ENCODE measurements at places on chromosomes 5 and 9. TPM values are rescaled to one million over a fixed set of nuclear protein-coding genes. Genes with fewer than 3 reads are reported as not detected.

GRCh38 chr5:67873935-67874334, 341.6 kb upstream of the PIK3R1 start:
- DNase-seq, result no peak

- DNase-seq, result no peak
These were observed 466.8 kb upstream of the TLE4 start for GRCh38 chr9:79104951-79105350.

DNA sequence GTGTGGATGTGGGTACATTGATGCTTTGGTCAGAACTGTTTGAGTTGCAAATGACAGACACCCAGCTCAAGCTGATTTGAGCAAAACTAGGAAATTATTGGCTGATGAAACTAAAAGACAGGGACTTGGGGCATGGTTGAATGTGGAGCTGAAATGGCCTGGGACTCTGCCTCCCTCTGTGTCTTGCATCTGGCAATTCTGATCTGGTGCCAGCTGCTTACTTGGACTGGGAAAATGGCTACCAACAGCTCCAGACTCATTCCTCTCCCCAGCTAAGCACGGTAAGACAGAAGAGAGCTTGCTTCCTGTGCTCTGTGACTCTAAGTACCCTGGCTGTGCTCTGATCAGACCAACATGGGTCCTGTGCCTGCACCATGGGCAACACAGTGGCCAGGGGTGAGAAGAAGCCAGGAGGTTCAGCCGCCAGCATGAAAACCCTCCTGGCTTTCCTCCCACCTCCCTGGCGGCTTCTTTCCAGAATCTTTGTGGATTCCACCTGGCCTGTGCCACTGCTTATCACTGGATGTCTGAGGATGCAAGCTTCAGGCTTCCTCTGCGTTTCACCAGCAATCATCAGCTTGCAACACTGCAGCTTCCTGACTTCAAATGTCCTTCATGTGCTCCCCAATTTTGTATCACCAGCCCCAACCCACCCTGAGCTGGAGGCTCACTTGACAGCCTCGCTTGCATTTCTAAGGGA, 44.1 kb downstream of the C5orf15 start:
- no peak for DNase-seq

DNA sequence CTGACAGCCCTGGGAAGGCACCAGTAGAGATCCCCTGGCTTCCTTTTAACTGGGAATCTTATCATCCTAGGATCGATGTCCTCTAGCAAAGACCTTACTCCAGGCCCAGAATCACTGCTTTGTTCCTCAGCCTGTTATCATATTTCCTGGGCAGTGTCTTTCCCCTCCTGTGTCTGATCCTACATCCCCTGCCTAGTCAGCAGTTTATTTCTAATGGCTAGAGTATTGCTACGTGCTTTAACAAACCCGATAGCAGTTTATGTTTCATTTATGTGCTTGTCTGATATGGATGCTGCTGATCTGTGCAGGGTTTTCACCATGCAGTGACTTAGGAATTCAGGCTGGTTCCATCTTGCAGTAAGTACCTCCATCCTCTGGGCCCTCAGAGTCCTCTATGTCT, 20.9 kb upstream of the BARX1 start:
- no peak for DNase-seq

GRCh38 chr5:7493081-7493480, 97.1 kb downstream of the ADCY2 start:
- DNase-seq, result no peak

ENG gene
- total RNA-seq, result 45.6 TPM

PKD2L2 gene
- not detected for total RNA-seq
